Breast epithelium (tissue), 4 donors: ENCODE measurements at places on chromosomes 13 and 19. TPM values are rescaled to one million over a fixed set of nuclear protein-coding genes. Genes with fewer than 3 reads are reported as not detected.

Gene MISP3
- 6.4 TPM for total RNA-seq

Gene LPAR6
- 44.2 TPM for total RNA-seq

DNA sequence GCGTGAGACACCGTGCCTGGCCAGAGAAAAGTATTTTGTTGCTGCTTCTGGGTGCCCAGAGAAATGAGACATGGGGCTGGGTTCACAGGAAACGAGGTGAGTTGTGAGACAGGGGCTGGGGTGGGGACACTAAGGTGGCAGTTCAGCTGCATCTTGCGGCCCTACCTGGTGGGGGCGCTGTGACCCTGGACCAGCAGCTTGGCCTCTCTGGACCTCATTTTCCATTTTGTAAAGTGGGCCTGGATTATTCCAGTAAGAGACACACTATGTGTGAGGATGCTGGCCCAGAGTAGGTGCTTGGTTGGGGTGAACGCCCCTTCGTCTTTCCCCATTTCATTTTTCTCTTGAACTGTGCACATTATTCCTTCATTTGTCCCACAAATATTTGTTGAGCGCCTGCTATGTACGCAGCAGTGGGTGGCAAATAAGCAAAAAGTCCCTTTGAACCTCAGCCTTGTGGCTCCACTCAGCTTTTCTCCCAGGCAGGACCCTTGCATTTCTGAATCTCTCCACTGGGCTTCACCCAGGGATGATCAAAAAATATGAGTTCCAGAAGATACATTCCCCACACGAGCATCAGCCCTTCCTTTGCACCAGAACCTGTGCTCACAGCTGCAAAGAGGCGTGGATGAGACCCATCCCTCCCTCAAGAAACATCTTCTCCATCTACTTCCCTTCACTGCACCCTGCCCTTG lies 26.6 kb upstream of the OR10H1 start:
- no peaks in the 10 kb centered on the region for H3K4me1 ChIP-seq
- no peaks in the 10 kb centered on the region for H3K36me3 ChIP-seq
- H3K27ac ChIP-seq: no peak overlapping the region

DNA sequence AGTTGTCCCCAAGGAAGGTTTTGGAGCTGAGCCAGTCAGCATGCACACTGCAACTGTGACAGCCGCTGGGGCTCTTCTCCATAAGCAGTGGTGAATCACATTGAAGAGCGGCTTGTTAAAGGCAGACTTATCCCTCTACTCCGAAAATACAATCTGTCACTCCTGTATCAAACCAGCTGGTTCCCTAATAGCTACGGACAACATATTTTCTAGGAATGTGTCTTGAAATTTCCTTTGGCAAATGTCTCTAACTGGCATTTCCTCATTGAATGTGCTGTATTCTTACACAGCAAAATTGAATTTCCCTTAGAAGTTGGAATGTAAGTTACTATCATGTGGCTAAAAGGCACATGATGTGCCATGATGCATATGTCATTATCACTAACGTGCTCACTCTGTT lies 104.0 kb upstream of the GPR12 start:
- no peak overlapping the region for H3K4me3 ChIP-seq
- no peaks in the 10 kb centered on the region for H3K4me1 ChIP-seq
- no peaks in the 10 kb centered on the region for H3K36me3 ChIP-seq
- no peak overlapping the region for H3K27ac ChIP-seq
- DNase-seq: no peak

Gene USHBP1
- 5.8 TPM for total RNA-seq

Gene SYT3
- total RNA-seq: not detected

GRCh38 chr13:30493658-30494381 lies 28.1 kb upstream of the HMGB1 start:
- no peak for DNase-seq
- no peaks in the 10 kb centered on the region for H3K27me3 ChIP-seq
- no peak overlapping the region for H3K27ac ChIP-seq
- no peak overlapping the region for H3K4me3 ChIP-seq
- H3K36me3 ChIP-seq: no peaks in the 10 kb centered on the region
- no peaks in the 10 kb centered on the region for H3K4me1 ChIP-seq

DNA sequence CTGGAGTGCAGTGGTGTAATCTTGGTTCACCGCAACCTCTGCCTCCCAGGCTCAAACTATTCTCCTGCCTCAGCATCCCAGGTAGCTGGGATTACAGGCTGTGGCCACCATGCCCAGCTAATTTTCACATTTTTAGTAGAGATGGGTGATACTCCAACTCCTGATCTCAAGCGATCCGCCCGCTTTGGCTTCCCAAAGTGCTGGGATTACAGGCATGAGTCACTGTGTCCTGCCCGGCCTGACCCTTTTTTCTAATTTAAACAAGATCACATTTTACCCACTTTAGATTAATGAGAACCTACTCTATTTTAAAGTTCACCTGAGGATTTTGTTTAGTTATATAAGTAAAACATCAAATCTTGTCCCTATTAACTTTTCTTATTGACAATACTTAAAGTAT lies 91.8 kb upstream of the POSTN start:
- no peaks in the 10 kb centered on the region for H3K36me3 ChIP-seq
- H3K27me3 ChIP-seq: no peaks in the 10 kb centered on the region
- H3K4me1 ChIP-seq: no peaks in the 10 kb centered on the region
- no peak for DNase-seq
- H3K4me3 ChIP-seq: no peak overlapping the region

Gene DEDD2
- total RNA-seq: 37.0 TPM

Gene SIAH3
- total RNA-seq: not detected

DNA sequence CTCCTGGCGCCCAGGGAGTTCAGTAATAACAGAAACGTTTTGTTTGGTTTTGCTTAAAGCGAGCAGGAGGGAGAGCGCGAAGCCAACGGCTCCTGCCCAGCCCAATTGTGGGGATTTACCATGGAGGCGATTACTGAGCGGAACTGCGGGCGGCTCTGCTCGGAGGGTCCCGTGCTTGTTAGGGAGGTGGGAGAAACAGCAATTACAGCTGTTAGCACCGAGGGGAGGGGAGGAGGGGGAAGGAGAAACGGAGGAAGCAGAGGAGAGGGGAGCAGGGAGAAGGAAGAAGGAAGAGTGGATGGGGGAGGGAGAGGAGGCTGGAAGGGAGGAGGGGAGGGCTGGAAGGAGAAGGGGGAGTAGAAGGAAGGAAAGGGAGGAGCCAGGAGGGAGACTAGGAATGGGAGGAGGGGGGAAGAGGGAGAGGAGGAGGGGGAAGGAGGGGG lies 7.7 kb upstream of the ONECUT3 start:
- H3K4me3 ChIP-seq: no peak overlapping the region
- no peak overlapping the region for H3K27ac ChIP-seq
- no peak for DNase-seq
- peaks cover 86% of the 10 kb centered on the region for H3K27me3 ChIP-seq
- no peaks in the 10 kb centered on the region for H3K36me3 ChIP-seq
- H3K4me1 ChIP-seq: peaks cover 12% of the 10 kb centered on the region

- DNase-seq: no peak
- H3K4me3 ChIP-seq: no peak overlapping the region
- no peak overlapping the region for H3K27ac ChIP-seq
Measured at GRCh38 chr13:111882351-111882750, 184.6 kb upstream of the SOX1 start.

DNA sequence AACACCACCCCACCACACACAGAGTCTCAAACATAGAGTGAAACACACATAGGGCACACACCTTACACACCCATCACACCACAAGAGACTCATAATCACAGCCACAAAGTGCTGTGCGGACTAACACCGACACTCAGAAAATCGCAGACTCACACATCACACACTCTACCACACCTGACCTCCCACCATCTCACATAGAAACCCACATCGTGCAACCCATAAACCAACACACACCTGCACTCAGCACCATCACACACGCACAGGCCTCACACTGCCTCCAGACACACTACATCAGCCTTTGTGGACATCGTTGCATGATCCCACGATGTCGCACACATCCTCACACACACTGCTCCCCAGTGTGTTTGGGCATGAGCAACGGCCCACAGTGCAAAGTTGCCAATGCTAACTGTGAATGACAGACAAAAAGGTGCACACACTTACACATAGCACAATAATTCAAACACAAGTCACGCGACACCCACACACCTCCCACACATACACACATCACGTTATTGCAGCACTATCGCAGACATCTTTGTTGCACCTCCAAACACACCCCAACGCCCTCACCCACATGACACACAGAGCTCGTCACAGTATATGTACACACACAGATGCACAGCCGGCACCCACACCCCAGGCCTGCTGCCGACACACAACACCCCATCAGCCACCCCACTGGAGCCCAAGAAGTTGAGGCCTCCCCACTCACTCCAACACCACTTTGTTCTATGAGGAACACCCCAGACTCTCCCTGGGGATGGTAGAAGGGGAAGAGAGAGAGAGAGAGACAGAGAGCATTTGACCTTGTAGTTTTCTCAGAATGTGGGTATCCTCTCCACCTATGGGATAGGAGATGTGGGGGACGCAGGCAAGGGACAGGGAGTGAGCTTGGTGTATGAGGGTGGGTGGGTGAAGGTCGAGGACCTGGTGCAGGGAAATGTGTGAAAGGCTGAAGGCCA lies 1.2 kb upstream of the ATP1A3 start:
- no peak overlapping the region for H3K27ac ChIP-seq
- no peaks in the 10 kb centered on the region for H3K4me1 ChIP-seq
- no peak overlapping the region for H3K4me3 ChIP-seq
- DNase-seq: no peak

Gene LYL1
- total RNA-seq: 21.0 TPM
